Glutamatergic neuron (in vitro differentiated cells): ENCODE measurements at places on chromosomes 3 and 15. TPM values are rescaled to one million over a fixed set of nuclear protein-coding genes. Genes with fewer than 3 reads are reported as not detected.

WDR93 gene
- not detected for total RNA-seq

GCSAM gene
- total RNA-seq, result not detected

ZNF502 gene
- 0.32 TPM for total RNA-seq

GOLGA8S gene
- total RNA-seq, result not detected

NCEH1 gene
- total RNA-seq, result 1.5 TPM

FOXL2NB gene
- 0.15 TPM for total RNA-seq

HACL1 gene
- 19.0 TPM for total RNA-seq

TMEM207 gene
- not detected for total RNA-seq

SAXO2 gene
- 0.20 TPM for total RNA-seq

SLC22A13 gene
- total RNA-seq, result 1.5 TPM

KLF13 gene
- 141 TPM for total RNA-seq
